Activated naive CD8-positive, alpha-beta T cell treated with anti-CD3 and anti-CD28 coated beads for 36 hours (primary cell): ENCODE measurements at places on chromosomes 4 and X. TPM values are rescaled to one million over a fixed set of nuclear protein-coding genes. Genes with fewer than 3 reads are reported as not detected.

The CLNK gene
- 0.32 TPM for total RNA-seq

The SATL1 gene
- not detected for total RNA-seq

The PCYT1B gene
- 0.49 TPM for total RNA-seq

The GLOD5 gene
- not detected for total RNA-seq

The MAGEA4 gene
- not detected for total RNA-seq

The CCDC110 gene
- total RNA-seq = 0.18 TPM

DNA sequence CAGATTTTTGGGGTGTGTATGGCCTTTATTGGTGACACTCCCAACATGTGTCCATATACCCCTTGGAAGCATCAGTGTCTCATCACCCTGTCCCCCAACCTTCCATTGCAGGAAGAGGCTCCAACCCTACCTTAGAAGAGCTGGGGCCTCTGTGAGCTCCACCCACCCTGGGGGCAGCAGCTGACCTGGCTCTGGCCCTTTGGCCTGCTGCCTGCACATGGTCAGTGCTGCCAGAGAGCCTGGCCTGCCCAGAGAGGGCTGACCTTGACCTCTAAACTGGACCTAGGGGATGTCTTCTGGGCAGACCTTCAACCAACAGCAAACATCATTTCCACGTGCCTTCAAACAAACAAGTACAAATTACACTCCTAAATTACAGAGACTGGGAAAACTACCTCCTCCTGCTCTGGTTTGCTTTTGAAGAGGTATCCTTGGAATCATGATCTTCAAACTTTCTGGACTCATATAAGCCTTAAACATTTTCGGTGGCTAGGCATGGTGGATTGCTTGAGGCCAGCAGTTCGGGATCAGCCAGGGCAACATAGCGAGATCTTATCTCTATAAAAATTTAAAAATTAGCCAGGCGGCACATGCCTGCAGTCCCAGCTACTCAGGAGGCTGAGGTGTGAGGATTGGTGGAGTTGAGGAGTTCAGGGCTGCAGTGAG is 27.3 kb upstream of the KIAA0232 start:
- no peak overlapping the region for H3K27ac ChIP-seq
- H3K36me3 ChIP-seq = no peaks in the 10 kb centered on the region
- DNase-seq = no peak
- H3K4me3 ChIP-seq = no peak overlapping the region
- peaks cover 9% of the 10 kb centered on the region for H3K4me1 ChIP-seq

GRCh38 chr4:187236209-187236890 is 512.7 kb upstream of the FAT1 start:
- no peak for DNase-seq
- no peak overlapping the region for H3K4me3 ChIP-seq
- H3K27me3 ChIP-seq = no peaks in the 10 kb centered on the region
- no peak overlapping the region for H3K27ac ChIP-seq

GRCh38 chrX:25241461-25241860 is 225.7 kb upstream of the ARX start:
- no peak for DNase-seq
- no peak overlapping the region for H3K4me3 ChIP-seq
- H3K4me1 ChIP-seq = no peaks in the 10 kb centered on the region

- H3K27me3 ChIP-seq = no peaks in the 10 kb centered on the region
- no peak overlapping the region for H3K4me3 ChIP-seq
- no peak for DNase-seq
- H3K4me1 ChIP-seq = no peaks in the 10 kb centered on the region
- H3K36me3 ChIP-seq = no peaks in the 10 kb centered on the region
- H3K27ac ChIP-seq = no peak overlapping the region
These were observed 393.0 kb downstream of the AFF2 start for GRCh38 chrX:148893395-148893794.

DNA sequence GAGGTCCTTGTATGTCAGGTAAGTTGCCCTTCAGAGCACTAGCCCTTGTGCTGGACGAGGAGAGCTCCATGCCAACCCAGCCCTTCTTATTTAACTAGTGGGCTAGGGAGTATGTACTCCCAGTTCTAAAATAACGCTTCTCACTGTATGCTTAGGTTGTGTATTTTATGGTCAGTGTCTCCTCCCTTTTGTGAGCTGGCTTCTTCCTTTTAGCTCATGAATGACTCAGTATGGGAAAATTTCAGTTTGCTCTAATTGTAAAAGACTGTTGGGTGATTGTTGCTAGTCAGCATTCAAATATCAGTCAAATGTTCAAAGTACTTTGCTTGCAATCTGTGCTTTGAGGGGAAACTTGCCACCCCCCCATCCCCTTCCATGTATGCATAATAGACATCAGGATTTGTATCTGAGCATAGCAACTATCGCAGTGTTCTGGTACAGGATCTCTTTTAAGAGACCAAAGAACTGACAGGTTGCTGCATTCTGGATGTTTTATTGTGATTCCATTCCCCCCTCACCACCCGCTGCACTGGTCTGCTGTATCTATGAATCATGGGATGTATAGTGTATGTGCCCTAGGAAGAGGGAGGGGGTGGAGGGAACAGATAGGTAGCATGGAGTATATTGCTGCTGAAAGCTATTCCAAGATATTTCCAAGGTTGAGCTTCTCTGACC is 34.7 kb downstream of the DLG3 start:
- H3K4me3 ChIP-seq = no peak overlapping the region
- no peaks in the 10 kb centered on the region for H3K27me3 ChIP-seq
- peaks cover 3% of the 10 kb centered on the region for H3K36me3 ChIP-seq
- peaks cover 4% of the 10 kb centered on the region for H3K4me1 ChIP-seq

DNA sequence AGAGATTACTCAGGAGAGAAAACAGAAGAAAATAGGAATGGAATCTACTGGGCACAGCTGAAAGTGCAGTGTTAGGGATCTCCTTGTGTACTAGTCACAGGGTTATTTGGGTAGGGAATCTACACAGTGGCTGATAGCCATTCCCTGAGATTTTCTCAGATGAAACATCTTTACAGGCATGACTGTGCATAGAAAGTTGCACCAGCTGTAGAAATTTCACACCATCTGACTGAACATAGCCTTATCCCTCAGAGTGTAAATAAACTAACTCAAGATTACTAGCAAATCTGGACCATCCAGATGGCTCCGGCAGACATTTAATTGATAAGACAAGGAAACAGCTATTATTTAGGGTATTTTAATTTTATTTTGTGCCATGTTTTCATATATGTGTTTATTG is 2053.5 kb upstream of the TENM3 start:
- H3K27ac ChIP-seq = no peak overlapping the region
- H3K27me3 ChIP-seq = no peaks in the 10 kb centered on the region
- no peak overlapping the region for H3K4me3 ChIP-seq
- H3K36me3 ChIP-seq = no peaks in the 10 kb centered on the region
- H3K4me1 ChIP-seq = peaks cover 2% of the 10 kb centered on the region

DNA sequence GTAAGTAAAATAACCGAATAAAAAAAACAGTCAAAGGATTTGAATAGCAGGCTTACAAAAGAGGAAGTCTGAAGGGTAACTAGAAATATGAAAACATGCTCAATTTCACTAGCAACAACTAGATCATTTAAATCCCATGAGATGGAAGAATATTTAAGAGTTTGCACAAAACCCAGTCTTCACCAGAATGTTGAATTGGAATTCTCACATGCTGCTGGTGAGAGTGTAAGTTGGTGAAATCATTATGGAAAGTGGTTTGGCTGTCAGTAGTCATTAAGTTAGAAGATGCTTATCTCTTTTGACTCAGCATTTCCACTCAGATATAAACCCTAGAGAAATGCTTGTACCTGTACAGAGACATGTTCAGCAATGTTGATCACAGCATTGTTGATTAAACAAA is 110.1 kb downstream of the PGRMC2 start:
- H3K27ac ChIP-seq = no peak overlapping the region
- no peak for DNase-seq
- H3K4me3 ChIP-seq = no peak overlapping the region
- peaks cover 5% of the 10 kb centered on the region for H3K4me1 ChIP-seq
- H3K27me3 ChIP-seq = no peaks in the 10 kb centered on the region
- peaks cover 2% of the 10 kb centered on the region for H3K36me3 ChIP-seq

- no peaks in the 10 kb centered on the region for H3K27me3 ChIP-seq
- peaks cover 9% of the 10 kb centered on the region for H3K36me3 ChIP-seq
- peak; percentile 19 for DNase-seq
These were observed 56.0 kb downstream of the SPRY1 start for GRCh38 chr4:123452616-123453015.

DNA sequence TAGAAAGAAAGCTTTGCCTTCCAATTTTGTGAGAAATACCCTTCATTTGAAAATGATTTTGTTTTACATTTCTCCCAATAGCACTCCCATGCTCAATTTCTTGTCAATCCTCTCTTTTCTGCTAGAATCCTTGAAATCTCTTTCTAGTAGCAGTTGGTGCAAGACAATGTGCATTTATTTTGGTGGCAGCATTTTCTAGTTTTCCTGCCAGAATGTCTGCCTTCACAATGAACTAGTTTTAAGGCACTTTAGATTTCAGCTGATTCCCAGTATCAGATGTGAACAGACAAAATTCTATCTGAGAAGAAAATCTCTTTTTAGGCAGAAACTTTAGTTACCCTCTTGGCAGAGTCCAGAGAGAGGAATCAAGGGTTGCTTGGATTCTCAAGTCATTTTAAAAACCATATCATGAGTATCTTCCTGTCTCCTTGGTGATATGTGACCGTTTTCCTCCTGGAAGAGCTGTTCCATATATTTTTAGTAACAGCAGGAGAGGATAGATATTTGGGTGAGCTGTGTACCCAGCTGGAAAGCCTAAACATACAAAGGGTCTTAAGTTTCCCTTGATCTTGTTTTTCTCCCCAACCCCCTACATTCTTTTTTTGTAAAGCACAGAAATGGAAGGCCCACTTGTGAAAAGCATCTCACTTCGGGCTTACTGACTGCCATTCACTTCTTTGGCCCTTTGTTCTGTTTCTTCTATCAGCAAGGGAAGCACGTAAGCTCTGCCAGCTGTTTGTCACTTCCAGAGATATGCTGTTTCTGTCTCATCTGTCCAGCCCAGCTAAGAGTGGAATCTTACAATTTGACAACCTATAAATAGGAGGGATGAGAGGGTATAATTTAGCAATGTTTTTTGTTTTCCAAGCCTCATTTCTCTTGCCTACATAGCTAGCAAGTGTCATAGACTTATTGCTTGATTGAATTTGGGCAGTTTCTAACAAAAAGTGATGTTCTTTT is 38.7 kb downstream of the TSPAN7 start:
- no peaks in the 10 kb centered on the region for H3K36me3 ChIP-seq
- no peaks in the 10 kb centered on the region for H3K27me3 ChIP-seq
- no peak for DNase-seq
- H3K4me3 ChIP-seq = no peak overlapping the region
- H3K27ac ChIP-seq = no peak overlapping the region

GRCh38 chr4:23234018-23234417 is 541.3 kb downstream of the GBA3 start:
- no peak overlapping the region for H3K27ac ChIP-seq
- no peak overlapping the region for H3K4me3 ChIP-seq
- no peaks in the 10 kb centered on the region for H3K36me3 ChIP-seq
- DNase-seq = no peak
- H3K4me1 ChIP-seq = no peaks in the 10 kb centered on the region

DNA sequence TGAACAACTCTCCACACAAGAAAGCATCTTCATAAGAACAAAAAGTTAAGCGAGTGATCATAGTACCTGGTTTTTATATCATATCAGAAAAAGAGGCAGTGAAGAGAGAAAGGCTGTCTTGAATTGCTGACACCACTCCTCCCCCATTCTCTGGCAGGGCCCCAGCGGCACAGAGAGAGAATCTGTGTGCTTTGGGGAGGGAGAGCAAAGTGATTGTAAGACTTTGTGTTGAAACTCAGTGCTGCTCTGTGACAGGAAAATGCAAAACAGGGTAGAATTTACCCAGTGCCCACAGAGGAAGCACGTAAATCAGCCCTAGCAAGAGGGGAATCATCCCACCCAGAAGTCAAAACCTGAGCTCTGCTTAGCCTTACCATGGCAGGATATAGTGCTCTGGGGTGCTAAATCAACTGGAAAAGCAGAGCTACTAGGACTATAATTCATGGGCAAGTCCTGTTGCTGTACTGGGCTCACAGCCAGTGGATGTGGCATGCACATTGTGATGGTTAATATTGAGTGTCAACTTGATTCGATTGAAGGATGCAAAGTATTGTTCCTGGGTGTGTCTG is 174.6 kb downstream of the PRR32 start:
- H3K4me3 ChIP-seq = no peak overlapping the region
- no peaks in the 10 kb centered on the region for H3K27me3 ChIP-seq
- H3K27ac ChIP-seq = no peak overlapping the region
- H3K4me1 ChIP-seq = no peaks in the 10 kb centered on the region

DNA sequence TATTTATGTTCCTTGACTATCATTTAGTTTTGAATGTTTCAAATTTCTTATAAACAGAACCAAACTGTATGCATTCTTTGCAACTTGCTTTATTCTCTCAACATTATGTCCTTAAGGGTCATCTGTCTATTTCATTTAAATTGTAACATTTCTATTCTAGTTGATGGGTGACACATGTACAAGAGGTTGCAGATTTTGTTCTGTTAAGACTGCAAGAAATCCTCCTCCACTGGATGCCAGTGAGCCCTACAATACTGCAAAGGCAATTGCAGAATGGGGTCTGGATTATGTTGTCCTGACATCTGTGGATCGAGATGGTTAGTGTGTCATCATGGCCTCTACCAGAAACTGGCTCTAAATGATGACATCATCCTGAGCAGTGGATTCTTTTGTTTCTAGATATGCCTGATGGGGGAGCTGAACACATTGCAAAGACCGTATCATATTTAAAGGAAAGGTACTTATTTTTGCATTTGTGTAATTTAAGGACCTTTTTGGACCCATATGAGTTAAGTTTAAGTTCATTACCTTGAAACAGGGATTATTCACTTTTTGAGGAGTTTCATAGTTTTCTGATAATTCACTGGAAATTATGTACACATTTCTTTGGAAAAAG is 6.1 kb downstream of the LIAS start:
- H3K27me3 ChIP-seq = no peaks in the 10 kb centered on the region
- H3K27ac ChIP-seq = peak overlapping the region; percentile 19
- no peak for DNase-seq
